Nucleus accumbens (tissue), 56 donors: ENCODE measurements at places on chromosomes 1 and 21.

DNA sequence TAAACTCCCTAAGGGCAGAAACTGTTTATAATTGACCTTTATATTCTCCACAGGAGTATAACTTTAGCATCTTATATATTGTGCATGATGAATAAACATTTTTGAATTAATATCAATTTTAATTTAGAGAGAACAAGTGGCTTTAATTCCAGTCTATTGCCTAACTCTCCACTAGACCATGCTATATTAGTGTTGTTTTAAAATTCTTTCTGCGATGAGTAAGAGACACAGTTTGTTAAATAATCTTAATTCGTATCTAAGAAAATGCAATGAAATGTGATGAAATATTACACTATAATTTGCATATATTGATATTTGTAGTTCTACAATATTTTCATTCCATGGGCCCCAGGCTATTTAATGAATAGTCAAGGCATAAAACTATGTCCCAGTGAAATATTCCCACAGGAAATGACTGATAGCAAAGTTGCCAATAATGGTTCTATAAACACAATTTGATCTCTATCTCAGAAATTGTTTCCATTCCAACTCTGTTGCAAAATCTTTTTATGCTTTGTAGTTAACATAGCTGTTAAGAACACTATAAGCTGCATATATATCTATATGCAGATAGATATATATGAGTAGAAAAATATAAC, 2.9 kb upstream of the SYDE2 start:
- no peak for DNase-seq

GRCh38 chr1:198276241-198276640, 119.4 kb downstream of the NEK7 start:
- no peak for DNase-seq

GRCh38 chr1:192263436-192263835, 53.4 kb upstream of the RGS21 start:
- no peak for DNase-seq

- DNase-seq, result no peak
Measured at GRCh38 chr1:59354709-59355337, 57.9 kb downstream of the FGGY start.
